Glutamatergic neuron (in vitro differentiated cells): ENCODE measurements at places on chromosomes 4 and X. TPM values are rescaled to one million over a fixed set of nuclear protein-coding genes. Genes with fewer than 3 reads are reported as not detected.

Gene SSX2B
- total RNA-seq: not detected

Gene ARSJ
- total RNA-seq: 0.17 TPM

Gene CDX4
- total RNA-seq: not detected

Gene DUSP9
- total RNA-seq: 0.61 TPM

GRCh38 chr4:162422312-162422711, 258.5 kb upstream of the FSTL5 start:
- no peak overlapping the region for H3K27ac ChIP-seq
- no peaks in the 10 kb centered on the region for H3K4me1 ChIP-seq
- H3K27me3 ChIP-seq: no peaks in the 10 kb centered on the region
- H3K36me3 ChIP-seq: no peaks in the 10 kb centered on the region

DNA sequence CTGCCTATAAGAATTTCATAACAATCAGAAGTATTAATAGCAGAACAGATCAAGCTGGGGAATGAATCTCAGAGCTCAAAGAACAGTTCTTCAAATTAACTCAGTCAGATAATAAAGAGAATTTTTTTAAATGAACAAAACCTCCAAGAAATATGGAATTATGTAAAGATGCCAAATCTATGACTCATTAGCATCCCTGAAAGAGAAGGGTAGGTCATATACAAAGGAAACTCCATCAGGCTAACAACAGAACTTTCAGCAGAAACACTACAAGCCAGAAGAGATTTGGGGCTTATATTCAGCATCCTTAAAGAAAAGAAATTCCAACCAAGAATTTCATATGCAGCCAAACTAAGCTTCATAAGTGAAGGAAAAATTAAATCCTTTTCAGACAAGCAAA, 28.6 kb downstream of the CBR4 start:
- H3K4me3 ChIP-seq: no peak overlapping the region
- H3K4me1 ChIP-seq: no peaks in the 10 kb centered on the region
- no peak overlapping the region for H3K27ac ChIP-seq
- H3K27me3 ChIP-seq: peaks cover 2% of the 10 kb centered on the region

DNA sequence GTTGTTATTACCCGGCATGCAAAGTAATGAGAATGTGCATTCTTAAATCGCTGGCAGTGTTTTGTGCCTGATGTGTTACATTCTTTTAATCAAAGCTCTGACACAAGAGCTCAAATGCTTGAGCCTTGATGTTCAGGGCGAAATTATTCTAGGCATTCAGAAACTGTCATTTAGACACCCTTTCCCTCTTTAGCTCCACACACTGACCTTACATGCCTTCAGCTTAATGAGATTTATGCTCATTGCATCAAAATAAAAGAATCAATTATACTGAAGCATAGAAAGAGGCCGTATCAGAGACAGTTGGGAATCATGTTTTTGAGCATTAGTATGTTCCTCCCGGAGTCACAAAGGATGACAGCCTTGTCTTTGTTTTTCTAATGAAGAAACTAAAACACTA, 56.7 kb downstream of the FAM114A1 start:
- no peak overlapping the region for H3K27ac ChIP-seq
- H3K36me3 ChIP-seq: no peaks in the 10 kb centered on the region

GRCh38 chrX:45771560-45772340, 571.1 kb upstream of the DIPK2B start:
- DNase-seq: no peak
- no peak overlapping the region for H3K4me3 ChIP-seq
- H3K4me1 ChIP-seq: peaks cover 3% of the 10 kb centered on the region
- peaks cover 2% of the 10 kb centered on the region for H3K27me3 ChIP-seq
- H3K36me3 ChIP-seq: no peaks in the 10 kb centered on the region
